Midbrain (tissue), 1 donor: ENCODE measurements at places on chromosomes 3 and 15.

GRCh38 chr3:25537516-25537915, 109.5 kb downstream of the RARB start:
- no peak for DNase-seq

- DNase-seq, result no peak
Measured at GRCh38 chr3:37498126-37499039, 324.0 kb upstream of the LRRFIP2 start.

GRCh38 chr3:141167681-141168080, 63.9 kb upstream of the PXYLP1 start:
- no peak for DNase-seq

- DNase-seq, result no peak
Measured at GRCh38 chr3:191261304-191261638, 62.2 kb downstream of the OSTN start.

DNA sequence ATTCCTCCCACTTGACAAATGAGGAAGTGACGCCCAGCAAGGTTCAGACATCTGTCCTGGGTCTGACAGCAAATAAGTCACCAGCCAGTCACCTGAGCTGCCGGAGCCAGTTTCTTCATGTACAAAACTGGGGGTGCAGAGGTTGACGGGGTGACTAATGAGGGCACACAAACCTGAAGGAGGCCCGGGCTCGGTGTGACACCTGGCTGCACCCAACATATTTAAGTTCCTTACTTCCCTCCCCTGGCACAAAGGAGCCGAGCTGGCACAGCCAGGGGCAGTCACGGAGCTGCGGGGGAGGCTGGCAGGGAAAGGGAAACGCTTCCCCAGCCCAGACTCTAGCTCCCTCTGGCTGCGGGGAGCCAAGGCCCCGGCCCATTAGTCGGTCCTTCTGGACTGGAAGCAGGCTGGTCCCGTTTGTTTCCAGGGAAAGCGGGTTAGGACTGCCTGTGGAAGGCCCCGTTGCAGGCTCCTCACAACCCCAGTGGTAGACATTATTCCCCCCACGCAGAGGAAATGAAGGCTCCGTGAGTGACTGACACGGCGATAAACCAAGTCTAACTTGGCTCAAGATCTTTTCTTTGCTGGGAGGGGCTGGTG, 2.3 kb downstream of the FBXL22 start:
- peak; percentile 69 for DNase-seq

DNA sequence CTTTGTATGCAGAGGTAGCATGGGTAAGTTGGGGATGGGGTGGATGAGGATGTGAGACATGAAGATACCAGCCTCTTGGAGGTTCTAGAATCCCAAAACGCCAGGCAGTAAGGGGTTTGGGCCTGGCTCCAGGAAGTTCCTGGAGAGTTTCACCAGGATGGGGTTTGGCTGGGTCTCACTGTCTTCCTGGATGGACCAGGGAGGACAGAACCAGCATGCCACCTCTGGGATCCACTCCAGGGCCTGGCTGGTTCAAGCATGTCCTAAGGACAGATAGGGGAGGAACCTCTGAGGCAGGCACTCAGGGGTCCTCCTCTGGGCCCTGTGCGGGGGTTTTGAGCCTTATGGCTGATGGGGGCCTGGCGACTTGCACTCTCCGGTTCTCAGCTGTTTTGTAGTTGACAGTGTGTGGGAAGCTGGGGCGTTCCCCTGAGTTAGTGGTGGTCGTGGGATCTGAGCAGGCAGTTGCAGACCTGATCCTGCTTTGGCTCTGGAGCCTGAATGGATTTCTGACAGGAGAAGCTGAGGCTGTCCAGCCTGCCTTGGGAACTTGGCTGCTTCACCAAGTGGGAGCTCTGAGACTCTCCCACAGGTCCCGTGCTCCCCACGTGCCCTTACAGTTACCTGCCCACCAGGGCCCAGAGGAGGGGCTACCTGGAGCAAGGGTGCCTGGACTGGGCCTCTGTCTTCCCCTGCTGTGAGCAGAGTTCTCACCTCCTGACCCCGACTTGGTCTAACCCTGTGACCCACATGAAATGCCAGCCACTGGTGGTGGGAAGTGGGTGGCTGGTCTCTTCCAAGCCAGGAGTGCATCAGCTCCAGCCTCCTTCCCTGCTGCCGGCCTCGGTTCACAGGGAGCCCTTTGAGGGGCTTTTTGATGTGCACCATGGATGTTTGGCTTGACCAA, 128.4 kb downstream of the EEFSEC start:
- no peak for DNase-seq

GRCh38 chr3:135131290-135131689, 336.2 kb downstream of the EPHB1 start:
- no peak for DNase-seq

DNA sequence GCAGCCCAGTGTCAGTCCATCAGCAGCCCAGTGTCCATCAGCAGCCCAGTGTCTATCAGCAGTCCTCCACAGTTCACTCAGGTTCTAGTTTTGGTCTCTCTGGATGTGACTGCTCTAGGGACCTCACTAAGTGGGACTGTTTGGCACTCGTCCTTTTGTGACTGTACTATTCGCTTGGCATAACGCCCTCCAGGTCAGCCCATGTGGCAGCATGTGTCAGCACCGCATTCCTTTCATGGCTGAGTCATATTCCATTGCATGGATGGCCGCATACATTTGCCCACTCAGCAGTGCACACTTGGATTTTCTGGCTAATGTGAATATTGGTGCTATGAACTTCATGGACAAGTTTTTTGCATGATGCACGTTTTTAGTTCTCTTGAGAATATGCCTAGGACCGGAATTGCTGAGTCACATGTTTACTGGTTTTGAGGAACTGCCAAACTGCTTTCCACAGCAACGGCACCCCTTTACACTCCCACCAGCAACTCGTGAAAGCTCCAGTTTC, 16.4 kb downstream of the CHST13 start:
- DNase-seq, result no peak

- DNase-seq, result peak; percentile 33
Measured at GRCh38 chr15:60932051-60932915, 296.8 kb downstream of the RORA start.

DNA sequence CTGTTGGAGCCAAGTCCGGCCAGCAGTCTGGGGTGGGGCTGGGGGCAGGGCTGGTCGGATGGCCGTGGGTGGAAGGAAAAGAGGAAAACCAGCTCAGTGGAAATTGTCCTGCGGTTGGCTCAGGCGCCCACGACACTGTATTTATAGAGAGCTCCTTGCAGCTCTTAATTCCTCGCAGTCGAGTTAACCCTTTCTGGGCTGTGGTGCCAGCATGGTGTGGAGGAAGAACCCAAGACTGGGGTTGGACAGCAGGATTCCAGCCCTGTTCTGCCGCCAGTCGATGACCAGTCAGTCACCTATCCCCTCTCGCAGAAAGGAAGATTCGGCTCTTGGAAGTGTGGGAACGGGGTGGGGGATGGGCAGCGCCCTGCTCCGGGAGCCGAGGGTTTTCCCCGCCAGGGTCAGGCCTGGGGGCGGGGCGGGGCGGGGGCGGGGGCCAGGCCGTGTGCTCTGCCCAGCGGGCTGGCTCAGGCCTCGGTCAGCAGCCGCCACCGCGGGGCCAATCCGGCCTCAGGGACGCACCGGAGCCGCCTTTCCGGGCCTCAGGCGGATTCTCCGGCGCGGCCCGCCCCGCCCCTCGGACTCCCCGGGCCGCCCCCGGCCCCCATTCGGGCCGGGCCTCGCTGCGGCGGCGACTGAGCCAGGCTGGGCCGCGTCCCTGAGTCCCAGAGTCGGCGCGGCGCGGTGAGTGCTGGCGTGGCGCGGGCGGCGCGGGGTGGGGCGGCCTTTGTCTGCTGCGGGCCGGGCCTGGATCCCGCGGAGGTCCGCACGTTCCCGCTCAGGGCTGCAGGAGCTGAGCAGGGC, at the start of gene CD276:
Gene CD276, plus strand, starts transcription at position 607 of the 804 bp plus-strand sequence. CDS start 15,257 bp downstream, outside the sequence.
- DNase-seq, result peak; percentile 67

- DNase-seq, result no peak
Measured at GRCh38 chr3:166388321-166388720, 551.1 kb upstream of the BCHE start.

DNA sequence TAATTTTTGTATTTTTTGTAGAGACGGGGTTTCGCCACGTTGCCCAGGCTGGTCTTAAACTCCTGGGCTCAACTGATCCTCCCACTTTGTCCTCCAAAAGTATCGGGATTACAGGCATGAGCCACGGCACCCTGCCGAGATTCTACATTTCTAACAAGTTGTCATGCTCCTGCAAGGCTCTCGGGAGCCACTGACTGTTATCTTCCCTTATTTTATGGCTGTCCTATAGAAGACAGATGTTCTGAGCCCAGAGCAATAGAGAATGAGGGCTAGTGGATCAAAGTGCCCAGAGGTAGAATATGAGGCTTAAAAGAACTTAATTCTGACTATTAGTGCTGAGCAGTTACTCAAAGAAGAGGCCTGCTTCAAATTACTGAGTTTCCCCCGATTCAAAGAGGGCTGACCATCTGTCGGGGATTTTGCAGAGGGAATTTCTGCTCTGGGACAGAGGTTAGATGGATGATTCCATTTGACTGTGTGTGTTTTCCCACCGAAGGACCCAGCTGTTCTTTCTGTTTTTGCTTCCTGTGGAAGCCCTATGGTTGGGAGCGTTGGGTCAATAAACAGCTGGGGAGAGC, 39.5 kb downstream of the ITPR1 start:
- DNase-seq, result no peak

DNA sequence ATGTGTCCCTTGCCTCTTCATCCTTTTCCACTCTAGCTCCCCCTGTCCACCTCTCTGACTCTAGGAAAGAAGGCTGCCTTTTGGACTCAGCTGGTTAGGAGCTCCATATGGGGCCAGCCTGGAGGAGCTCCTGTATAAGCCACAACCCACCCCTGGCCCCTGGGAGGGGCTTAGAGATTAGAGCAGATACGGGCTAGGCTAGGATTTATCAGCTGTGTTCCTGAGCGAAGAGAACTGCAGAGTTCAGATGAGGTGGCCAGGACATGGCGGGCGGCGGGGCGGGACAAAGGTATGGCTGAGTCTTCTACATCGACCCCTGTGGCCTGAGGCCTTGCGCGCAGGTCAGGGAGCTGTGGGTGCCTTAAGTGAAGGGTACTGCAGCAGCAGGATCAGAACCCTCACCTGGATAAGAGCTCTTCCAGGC, 7.9 kb downstream of the NBEAL2 start:
- DNase-seq, result no peak

GRCh38 chr3:41975416-41976103, 13.7 kb upstream of the ULK4 start:
- no peak for DNase-seq

DNA sequence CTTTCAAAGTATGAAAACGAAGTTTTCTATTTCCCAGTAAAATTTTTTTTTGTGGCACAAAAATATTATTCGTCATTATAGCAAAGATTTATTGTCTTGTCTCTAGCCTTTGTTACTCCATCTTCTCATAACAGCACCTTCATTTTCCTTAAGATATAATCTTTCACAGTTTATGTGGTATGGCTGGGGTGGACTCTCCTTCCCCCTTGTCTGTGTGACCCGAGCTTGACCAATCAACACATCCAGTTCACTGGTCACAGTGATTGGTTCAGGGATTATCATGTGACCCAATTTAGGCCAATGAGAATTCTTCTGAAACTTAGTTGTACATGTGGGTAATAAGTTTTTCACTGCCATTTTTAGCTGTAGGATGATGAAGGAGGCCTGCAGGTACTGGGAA, 71.2 kb upstream of the DCBLD2 start:
- DNase-seq, result no peak

DNA sequence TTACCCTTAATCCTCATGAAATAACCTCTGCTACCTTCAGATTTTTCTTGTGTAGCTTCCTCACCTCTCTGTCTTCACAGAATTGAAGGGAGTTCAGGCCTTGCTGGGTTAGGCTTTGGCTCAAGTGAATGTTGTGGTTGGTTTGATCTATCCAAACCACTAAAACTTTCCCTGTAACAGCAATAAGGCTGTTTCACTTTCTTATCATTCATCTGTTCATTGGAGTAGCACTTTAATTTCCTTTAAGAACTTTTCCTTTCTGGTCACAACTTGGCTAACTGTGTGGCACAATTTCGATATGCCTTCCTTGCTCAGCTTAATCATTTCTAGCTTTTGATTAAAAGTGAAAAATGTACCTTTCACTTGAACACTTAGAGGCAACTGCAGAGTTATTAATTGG, 129.8 kb downstream of the NR1I2 start:
- DNase-seq, result no peak

GRCh38 chr15:62992302-62992701, 50.2 kb upstream of the TPM1 start:
- no peak for DNase-seq

DNA sequence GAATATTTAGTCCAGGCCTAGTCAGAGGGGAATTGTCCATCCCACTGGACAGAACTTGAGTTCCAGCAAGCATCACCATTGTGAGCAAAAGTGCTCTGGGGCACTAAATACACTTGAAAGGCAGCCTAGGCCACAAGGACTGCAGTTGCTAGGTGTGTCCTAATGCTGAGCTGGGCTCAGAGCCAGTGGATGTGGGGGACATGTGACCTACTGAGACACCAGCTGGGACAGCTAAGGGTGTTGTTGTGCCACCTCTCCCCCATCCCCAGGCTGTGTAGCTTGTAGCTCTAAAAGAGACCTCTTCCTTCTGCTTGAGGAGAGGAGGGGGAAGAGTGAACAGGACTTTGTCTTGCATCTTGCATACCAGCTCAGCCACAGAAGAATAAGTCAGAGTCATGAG, 120.9 kb downstream of the DTWD1 start:
- no peak for DNase-seq

- DNase-seq, result peak; percentile 12
Measured at GRCh38 chr15:44296625-44297524, 8.4 kb downstream of the GOLM2 start.

DNA sequence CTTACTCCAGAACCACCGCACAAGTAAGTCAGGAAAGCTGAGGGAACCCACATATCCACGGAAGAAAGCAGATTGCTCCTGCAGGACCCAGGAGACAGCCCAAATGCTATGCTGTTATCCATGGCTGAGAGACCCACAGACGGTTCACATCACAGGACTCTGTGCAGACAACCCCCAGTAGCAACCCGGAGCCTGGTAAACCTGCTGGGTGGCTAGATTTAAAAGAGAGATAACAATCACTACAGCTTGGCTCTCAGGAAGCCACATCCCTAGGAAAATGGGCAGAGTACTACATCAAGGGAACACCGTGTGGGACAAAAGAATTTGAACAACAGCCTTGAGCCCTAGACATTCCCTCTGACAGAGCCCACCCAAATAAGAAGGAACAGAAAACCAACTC, 13.8 kb upstream of the TRIM42 start:
- no peak for DNase-seq
